ENCODE measurements at places on chromosomes 1 and 21. TPM values are rescaled to one million over a fixed set of nuclear protein-coding genes. Genes with fewer than 3 reads are reported as not detected.

ANXA9 gene
- not detected for total RNA-seq

CTSE gene
- total RNA-seq: not detected

RIPPLY3 gene
- not detected for total RNA-seq

GREM2 gene
- not detected for total RNA-seq

FCRL1 gene
- total RNA-seq: 0.85 TPM

ACADM gene
- total RNA-seq: 119 TPM

NKAIN1 gene
- not detected for total RNA-seq

LRRC53 gene
- not detected for total RNA-seq

CR1L gene
- not detected for total RNA-seq

FCRL5 gene
- 7.8 TPM for total RNA-seq

AVPR1B gene
- not detected for total RNA-seq

TMEM125 gene
- total RNA-seq: 1.1 TPM

TMEM53 gene
- total RNA-seq: 13.2 TPM

FAM151A gene
- total RNA-seq: not detected

PPFIA4 gene
- 1.1 TPM for total RNA-seq

GBP6 gene
- not detected for total RNA-seq

SYTL1 gene
- total RNA-seq: 38.6 TPM

HUNK gene
- total RNA-seq: not detected

CNTN2 gene
- total RNA-seq: not detected

FRRS1 gene
- 10.4 TPM for total RNA-seq

PAPPA2 gene
- total RNA-seq: not detected

PLPPR4 gene
- not detected for total RNA-seq

FCMR gene
- 191 TPM for total RNA-seq
